ENCODE measurements at places on chromosomes 1 and 21.

DNA sequence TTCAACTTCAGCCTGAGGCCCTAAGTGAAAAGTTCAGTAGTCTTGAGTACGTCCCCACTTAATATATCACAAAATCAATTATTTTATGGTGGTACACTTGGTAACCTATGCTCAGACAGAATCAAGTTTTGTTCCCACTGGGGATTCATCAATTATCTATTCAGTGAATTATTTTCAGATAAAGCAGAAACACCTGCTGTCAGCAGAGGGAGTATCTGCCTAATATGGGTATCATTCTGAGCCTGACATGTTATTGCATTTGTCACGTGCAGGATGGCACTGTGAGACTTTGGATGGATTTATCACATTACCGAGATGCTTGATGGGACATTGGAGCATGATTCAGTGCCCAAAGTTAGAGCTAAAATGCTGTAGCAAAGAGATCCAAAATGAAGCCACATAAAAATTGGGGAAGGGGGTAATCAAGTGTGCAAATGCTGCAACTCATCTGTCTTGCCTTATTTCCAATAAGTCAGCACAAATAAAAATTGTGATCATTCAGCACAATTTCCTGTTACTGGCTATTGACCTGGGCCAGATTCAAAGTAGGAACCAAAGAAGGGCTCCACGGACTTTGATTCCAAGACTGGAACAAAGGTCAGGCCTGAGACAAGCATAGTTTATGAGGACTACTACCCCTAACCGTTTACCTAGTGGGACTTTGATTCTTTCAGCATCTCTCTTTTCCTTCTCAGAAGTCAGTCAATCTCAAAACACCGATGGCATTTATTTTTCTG, 657.6 kb downstream of the LMO4 start:
- DNase-seq, result no peak

DNA sequence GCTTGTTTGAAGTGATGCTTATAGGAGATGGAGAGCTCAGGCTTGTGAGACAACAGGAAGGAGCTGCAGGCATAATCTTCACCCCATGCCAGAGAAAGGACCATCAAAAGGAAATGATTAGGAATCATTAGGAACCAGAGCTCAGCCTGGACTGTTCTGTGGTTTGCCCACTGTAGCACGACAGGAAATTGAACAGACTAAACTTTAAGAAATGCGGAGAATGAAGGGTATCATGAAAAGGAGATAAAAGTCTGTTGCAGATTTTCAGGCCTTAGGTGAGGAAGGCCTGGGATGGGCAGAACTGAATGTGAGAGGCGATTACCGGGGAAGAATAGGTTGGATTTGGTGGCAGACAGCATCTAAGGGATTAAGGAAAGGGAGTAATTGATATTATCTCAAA, 292.0 kb upstream of the PLXNA2 start:
- no peak for DNase-seq

DNA sequence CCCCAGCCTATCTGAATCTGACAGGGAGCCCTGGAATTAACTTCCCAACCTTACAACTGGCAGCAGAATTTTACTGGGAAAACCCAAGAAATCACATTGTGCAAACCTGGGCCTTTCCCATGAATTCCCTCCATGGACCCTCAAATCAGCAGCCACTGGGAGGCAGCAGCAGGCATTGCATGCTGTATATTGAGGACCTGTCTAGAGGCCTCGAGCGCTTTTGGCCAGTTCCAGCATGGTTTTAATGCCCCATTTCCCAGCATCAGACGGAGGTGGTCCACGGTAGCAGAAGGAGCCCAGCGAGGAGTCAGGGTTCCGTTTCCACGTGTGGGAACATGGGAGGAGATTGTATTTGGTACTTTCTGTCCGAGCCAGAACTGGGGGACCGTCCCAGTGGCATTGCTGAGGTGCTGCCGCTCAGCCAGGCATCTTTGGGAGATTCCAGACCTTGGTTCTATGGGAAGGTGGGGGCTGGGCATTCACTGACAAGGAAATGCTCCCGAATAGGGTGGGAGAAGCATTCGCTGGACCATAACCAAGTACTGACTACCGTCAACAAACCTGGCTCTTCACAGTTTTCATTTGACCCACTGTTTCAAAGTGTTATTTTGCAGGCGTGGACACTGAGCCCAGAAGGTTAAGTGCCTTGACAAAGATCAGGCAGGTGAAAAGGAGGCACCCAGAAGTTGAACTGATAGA, 15.9 kb downstream of the BMP8A start:
- DNase-seq, result peak; percentile 28

- no peak for DNase-seq
Measured at GRCh38 chr1:2539312-2539907, 9.3 kb upstream of the HES5 start.

GRCh38 chr1:71610476-71610875, 529.6 kb upstream of the ZRANB2 start:
- DNase-seq, result no peak

DNA sequence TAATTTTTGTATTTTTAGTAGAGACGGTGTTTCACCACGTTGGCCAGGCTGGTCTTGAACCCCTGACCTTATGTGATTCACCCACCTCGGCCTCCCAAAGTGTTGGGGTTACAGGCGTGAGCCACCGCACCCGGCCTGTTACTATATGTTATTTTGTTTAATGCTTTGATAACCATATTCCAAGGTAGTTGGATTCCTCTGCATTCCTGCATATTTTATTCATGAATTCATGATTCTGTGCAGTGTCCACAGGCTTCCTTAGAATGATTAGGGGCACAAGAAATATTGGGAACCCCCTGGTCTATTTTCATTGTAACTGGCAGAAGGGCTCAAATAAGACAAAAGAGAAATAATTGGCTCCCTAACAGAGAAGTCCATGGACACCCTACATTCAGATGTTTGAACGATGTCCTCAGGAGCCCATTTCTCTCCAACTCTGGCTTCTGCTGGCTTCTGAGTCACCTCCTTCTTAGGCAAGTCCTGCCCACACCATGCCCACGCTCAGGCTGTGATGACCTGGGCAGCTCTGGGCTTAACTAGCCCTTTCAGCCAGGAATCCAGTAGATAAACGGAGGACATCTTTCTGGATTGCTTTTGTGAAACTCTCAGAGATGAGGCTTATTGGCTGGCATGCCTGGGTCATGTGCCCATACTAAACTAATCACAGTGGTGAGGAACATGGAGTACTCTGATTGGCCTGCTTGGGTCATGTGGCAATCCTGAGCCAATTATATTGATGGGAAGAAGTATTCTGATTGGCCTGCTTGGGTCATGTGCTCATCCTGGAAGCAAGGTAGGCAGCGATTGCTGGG, 32.6 kb downstream of the TNFRSF8 start:
- peak; percentile 39 for DNase-seq

DNA sequence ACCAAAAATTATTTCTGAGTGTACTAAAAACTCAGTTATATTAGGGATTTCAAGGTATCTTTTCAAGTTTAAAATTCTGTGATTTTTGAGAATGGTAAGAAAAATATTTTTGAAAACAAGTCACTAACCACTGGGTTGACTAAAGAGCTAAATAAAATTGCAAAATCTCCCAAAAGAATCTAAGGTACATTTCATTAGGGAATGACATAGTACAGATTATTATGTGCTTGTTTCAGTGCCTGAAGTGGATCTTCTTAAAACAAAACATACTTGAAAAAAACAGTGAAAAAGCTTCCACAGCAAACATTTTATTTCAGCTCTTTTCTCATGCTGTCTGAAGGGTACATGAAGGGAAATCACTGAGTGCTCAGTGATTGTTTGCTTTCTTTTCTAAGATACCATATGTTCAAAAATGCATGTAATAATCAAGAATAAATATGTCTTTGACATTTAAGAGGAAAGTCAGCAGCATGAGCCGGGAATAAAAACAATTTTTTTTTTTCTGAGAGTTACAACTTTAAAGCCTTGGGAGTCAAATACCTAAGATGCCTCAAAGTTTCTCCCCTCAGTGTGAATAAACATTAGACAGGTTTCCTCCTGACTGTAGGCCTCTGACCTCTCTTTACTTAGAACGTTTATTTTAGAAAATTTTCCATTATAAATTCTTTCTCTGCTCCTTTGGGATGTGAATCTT, 200.7 kb downstream of the KCNT2 start:
- peak; percentile 78 for DNase-seq

DNA sequence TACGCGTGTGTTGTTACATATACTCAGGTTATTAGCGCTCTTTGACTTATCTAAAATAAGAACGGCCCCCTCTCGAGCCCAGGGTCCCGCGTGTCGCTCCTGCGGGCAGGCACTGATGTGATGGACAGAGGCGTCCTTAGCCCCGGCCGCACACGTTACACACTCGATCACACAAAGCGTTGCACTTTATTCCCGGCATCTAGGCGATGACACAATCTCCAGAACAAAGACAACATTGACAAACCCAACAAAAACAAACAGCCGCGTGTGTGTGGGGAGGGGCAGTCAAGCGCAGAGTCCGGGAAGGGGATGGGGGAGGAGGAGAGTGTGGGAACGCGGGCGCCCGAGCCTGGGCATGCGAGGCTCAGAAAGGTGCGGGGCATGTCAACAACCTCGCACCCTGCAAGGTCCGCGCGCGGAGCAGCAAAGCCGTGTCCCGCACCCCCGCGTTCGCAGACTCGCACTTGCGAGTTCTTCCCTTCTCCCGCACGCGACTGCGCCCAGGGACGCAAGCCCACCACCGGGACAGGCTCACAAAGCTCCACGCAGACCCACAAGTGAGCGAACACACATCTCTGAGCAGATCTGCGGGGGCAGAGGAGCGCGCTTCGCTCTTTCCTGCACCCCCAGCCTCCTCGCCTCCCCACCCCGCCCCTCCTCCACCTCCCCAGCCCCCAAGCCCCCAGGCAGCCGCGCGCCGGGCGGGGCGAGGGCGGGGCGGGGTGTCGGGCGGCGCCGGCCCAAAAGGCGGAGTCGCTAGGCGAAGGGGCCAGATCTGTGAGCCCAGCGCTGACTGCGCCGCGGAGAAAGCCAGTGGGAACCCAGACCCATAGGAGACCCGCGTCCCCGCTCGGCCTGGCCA, at the start of gene EFNA1:
Gene EFNA1, plus strand, starts transcription at position 772 of the 862 bp plus-strand sequence. CDS start 102 bp downstream, outside the sequence.
- DNase-seq, result peak; percentile 82

- DNase-seq, result peak; percentile 53
Measured at GRCh38 chr1:171984850-171985485, 143.7 kb downstream of the DNM3 start.

DNA sequence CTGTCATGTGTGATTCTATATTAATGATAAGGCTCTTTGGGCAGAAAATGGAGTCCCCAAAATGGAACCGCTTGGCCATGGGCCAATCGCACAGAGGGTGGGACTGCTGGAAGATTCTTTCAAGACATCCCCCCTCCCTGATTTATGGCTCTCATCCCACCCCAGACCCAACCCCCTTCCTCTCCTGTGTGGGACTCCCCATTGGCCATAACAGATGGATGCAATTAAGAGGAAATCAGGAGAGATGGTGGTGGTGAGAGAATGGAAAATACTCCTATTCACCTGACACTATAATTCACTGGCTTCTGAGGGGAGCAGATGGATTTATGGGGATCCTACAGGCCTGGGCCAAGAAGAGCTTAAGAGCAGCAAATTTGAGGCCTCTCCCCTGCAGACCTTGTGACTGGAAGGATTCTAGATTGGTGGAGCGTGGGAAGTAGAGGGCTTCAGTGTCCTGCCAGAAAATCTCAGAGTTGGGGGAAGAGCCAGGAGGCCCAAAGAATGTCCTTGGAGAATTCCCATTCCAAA, 1.7 kb downstream of the IGFN1 start:
- DNase-seq, result peak; percentile 43

DNA sequence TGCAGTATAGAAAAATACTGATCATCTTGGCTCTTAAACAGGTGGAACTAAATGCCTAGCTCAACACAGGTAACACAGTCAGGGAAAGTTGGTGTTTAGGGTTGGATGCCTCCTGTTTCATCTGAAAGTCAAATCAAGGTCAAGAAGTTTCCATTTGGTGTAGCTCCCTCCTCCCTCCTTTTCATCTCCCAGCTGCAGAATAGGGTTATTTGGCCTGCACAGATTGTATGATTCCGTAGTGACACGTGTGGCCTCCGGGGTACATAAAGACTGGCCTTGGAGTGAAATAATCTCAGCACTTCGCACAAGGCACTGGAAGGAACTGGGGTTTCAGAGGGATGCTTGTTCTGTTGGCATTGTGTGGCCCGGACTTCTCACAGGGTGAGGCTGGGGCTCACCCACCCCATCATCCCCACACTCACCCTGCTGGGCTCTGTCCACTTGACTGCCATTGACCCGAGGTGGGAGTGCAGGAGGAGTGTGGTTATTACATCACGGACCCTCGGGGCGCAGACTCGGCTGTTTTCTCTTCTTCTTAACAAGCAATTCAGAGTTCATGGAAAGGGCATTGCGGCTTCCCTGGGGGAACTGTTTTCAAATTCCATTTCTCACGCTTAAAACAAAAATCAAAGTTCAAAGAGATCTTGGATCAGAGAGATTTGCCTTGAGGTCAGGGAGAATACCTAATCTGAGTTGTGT, 18.4 kb downstream of the IGSF5 start:
- DNase-seq, result no peak

DNA sequence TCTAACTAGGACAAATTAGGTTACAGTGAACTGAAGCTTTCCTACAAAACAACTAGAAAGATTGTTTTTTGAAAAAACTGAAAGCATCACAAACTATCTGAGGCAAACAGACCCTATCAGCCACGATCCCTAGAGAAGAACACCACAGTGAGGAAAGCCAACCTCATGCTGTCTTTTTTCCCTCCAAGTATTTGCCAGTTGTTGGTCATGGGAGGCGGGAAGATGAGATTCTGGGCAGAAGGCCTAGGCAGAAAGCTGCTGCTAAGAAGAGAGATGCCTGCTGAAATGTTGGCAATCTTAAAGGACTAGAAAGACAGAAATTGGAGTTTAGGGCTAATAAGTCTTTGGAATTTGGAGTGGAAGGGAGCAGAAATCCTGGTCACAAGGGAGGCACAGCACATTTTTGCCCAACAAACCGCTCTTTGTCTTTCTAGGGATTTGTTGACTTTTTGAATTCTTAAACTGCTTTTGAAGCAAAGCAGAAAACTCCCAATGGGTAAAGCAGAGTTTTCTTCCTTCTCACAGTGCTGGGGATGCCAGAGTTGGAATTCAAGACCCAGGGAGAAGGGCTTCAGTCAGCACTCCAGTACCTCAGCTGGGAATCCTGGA, 83.9 kb downstream of the MT1HL1 start:
- no peak for DNase-seq

GRCh38 chr1:23214640-23215039, 2.7 kb downstream of the HTR1D start:
- no peak for DNase-seq

DNA sequence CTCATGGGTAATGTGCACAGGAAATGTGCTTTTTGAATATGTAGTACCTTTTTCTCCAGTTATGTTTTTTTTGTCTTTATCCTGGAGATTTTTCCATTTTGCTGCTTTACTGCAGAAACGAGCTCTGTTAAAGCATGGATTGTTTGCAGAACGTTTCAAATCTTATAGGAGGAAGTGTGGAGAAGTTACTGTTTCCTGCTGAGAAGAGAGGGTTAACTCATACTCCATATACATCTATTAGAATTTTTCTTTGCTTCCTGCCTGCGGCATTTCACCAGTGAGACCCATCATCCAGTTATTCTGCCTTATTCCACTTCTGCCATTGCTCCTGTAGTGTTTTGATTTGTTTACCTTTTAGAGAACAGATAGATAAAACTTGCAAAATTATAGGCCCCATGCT, 2.0 kb downstream of the RPRD2 start:
- DNase-seq, result no peak

GRCh38 chr1:211788626-211789025, 41.9 kb downstream of the LPGAT1 start:
- no peak for DNase-seq

GRCh38 chr1:185936641-185937040, 202.4 kb downstream of the HMCN1 start:
- no peak for DNase-seq

Data from cardiac muscle cell (in vitro differentiated cells and primary cell).